ENCODE measurements at places on chromosomes 5 and 9. TPM values are rescaled to one million over a fixed set of nuclear protein-coding genes. Genes with fewer than 3 reads are reported as not detected.

The PCDHB6 gene
- not detected for total RNA-seq

The ELOVL7 gene
- 0.26 TPM for total RNA-seq

The ST8SIA4 gene
- total RNA-seq = 35.8 TPM

The SLC30A5 gene
- 32.7 TPM for total RNA-seq

The FAM120AOS gene
- total RNA-seq = 35.1 TPM

The MYORG gene
- total RNA-seq = 8.8 TPM

The PDCD1LG2 gene
- 0.55 TPM for total RNA-seq

The TAL2 gene
- total RNA-seq = not detected

The LCP2 gene
- total RNA-seq = 386 TPM

The FIBCD1 gene
- total RNA-seq = not detected

The HEMGN gene
- total RNA-seq = 1.2 TPM

The RGS3 gene
- total RNA-seq = 77.2 TPM

The TAF1L gene
- not detected for total RNA-seq

The ANKRA2 gene
- 13.4 TPM for total RNA-seq

The PPIC gene
- total RNA-seq = not detected

The ZNF300 gene
- 0.45 TPM for total RNA-seq

The ASB6 gene
- 25.4 TPM for total RNA-seq

The STRBP gene
- total RNA-seq = 26.5 TPM

The SLC23A1 gene
- 1.5 TPM for total RNA-seq

The GRAMD2B gene
- 6.5 TPM for total RNA-seq

The ROR2 gene
- total RNA-seq = 0.05 TPM

The ANKDD1B gene
- 0.32 TPM for total RNA-seq

The CCNG1 gene
- total RNA-seq = 129 TPM

The DAPK1 gene
- total RNA-seq = 0.47 TPM

The SLC25A2 gene
- total RNA-seq = 0.39 TPM

The PHF24 gene
- total RNA-seq = not detected

The GFPT2 gene
- 0.13 TPM for total RNA-seq

The C1QTNF3 gene
- total RNA-seq = 3.0 TPM

The ZNF79 gene
- total RNA-seq = 11.3 TPM

The PCDHB1 gene
- not detected for total RNA-seq

The ANKRD18A gene
- total RNA-seq = 0.11 TPM

The ZFYVE16 gene
- 9.9 TPM for total RNA-seq

The MZB1 gene
- 19.0 TPM for total RNA-seq

The ZFP2 gene
- total RNA-seq = 0.26 TPM

The PCDHA1 gene
- not detected for total RNA-seq

The TMEM141 gene
- total RNA-seq = 43.2 TPM

The PCDH1 gene
- not detected for total RNA-seq

The TMEM252 gene
- not detected for total RNA-seq

The N4BP3 gene
- total RNA-seq = 5.9 TPM

The KCNV2 gene
- total RNA-seq = not detected

The PCDHGA5 gene
- total RNA-seq = 0.11 TPM

The CDK5RAP2 gene
- 124 TPM for total RNA-seq

The IFT74 gene
- 5.7 TPM for total RNA-seq

The SYNPO gene
- total RNA-seq = 0.10 TPM

The SOHLH1 gene
- total RNA-seq = not detected

The CYLC2 gene
- total RNA-seq = not detected

The WNK2 gene
- total RNA-seq = not detected

The NMUR2 gene
- total RNA-seq = not detected

The GFI1B gene
- total RNA-seq = not detected

The C9orf152 gene
- not detected for total RNA-seq

The SLC6A19 gene
- total RNA-seq = not detected

All from activated CD8-positive, alpha-beta T cell treated with anti-CD3 and anti-CD28 coated beads, Interleukin-2, amount 10 ng/mL, durations not matched to agents 7 days and 5 days (primary cell).